Activated CD8-positive, alpha-beta memory T cell treated with anti-CD3 and anti-CD28 coated beads for 1 hour (primary cell): ENCODE measurements at places on chromosomes 3 and 15.

GRCh38 chr3:55531321-55531720, 44.2 kb upstream of the WNT5A start:
- no peak for DNase-seq

GRCh38 chr3:174094669-174095068, 697.1 kb downstream of the NLGN1 start:
- DNase-seq, result no peak

GRCh38 chr3:29582273-29582672, 301.4 kb downstream of the RBMS3 start:
- DNase-seq, result no peak

DNA sequence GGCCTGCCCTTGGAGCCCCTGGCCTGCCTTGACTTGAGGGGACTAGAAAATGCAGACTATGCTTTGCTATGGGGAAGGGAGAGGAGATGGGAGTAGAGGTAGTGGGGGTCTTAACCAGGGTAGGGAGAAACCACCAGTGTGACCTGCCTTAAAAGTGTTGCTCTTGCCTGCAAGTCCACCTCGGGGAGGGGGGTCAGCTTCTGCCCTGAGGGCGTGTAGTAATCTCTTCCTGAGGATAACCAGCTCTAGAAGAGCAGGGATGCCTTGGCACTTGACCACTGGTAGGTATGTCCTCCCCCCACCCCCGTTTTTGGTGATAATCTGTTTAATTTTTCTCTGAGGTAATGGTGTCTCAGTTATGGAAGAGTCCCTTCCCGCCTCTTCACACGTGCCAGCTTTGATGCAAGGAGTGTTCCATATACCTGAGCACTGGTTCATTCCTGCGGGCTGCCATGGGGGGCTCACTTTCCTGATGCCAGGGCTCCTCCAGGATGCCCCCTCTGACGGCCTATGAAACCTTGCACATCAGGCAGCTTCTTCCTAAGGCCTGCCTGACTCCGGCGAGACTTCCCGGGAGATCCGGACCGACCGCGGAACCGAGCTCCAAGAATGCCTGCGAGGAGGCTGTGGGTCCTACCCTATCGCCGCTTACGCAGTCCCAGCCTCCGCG, 780 bp upstream of the P4HTM start:
- no peak for DNase-seq

DNA sequence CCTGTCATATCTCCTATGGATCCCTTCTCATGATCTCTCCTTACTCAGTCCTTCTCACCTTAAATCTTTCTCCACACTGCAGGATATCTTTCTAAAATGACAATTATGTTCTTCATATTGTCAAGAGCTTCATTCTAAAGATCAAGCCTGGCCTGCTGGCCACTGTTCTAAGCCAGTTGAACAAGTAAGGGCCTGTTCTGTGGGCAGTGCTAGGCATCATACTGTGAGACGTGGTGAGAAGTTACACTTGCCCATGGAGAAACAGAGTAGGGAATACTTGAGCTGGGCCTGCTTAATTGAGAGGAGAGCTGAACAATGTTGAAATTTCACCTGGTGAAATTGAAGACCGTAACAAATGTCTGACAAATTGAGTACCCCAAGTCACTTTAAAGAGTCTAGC, 184.1 kb upstream of the RASGRP1 start:
- no peak for DNase-seq

DNA sequence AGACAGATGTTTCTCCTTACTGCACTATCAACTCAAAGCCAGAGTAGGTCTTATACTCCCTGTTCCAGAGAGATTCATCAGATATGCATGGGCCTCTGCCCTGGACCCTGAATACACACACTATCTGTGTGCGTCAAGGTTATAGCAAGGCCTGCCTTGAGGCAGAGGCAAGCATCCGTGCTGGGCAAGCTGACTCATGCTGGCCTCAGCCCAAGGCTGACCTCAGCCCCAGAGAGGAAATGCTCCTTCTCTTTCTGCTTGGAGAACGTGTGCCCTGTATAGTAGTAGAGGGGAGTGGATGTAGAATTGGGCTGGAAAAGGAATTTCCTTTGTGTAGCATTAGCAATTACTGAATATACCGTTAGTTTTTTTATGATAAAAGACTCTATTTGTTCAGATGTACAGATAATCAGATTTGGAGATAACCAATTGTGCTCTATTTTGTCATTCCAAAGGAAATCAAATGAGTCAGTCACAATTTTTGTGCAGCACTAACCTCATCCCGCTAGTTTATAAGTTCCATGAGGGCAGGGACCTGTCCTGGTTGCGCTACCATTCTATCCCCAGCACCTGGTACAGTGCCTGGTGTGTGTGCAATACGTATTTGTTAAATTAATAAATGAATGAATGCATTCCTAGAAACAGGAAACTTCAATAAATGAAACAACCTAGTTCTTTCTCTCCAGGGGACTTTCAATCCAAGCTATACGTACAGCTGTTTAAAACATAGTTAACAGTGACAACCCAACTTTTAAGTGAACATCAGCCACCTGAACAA, 13.3 kb upstream of the PAQR9 start:
- DNase-seq, result no peak

DNA sequence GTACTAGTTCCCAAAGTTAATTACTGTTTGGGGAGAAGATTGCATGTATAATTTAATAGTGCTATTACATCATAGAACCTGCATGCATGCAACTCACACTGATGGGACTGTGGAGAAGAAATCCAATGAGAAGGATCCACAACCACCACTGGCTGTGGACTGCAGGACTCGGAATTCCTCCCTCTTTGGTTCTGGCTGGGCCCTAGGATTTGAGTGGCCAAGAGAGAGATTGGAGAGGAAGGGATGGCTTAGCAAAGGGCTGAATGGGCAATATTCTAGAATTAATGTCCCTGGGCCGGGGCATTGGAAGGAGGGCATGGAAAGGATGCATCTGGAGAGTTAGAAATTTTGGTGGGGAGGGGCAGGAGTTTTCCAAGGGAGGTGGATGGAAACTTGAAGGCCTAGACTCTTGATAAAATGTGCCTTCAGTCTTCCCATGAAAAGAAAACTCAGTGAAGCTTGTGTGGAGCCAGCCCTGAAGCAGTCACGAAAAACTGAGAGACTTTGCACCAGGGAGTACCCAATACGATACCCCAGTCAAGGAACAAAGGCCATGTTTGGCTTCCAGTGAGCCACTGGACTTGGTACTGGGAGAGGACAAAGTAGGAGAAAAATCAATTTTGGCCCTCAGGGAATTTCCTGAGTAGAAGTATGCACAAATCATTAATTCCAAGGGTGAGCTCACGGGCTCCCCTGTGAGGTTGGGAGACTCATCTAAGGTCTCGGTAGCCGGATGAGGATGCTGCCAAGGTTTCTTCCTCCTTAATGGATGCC, 31.4 kb upstream of the TPM1 start:
- DNase-seq, result no peak

GRCh38 chr15:80878867-80879250, 99.7 kb downstream of the CEMIP start:
- no peak for DNase-seq

DNA sequence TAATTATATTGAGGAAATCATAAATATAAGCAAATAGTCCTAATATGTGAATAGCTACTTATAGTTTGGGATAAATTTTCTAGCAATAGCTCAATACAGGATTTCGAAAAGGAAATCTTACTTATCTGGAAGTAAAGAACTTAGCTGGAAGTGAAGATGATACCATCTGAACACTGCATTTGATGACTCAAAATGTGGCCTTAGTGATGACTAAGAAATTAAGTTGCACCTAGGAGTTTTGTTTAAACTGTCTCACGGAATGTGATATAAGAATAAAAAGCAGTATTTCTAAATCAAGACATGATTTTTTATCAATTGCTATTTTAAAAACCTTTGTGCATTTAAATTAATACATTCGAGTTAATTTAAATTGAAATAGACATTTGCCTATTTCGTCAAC, 91.2 kb downstream of the EOMES start:
- DNase-seq, result no peak

DNA sequence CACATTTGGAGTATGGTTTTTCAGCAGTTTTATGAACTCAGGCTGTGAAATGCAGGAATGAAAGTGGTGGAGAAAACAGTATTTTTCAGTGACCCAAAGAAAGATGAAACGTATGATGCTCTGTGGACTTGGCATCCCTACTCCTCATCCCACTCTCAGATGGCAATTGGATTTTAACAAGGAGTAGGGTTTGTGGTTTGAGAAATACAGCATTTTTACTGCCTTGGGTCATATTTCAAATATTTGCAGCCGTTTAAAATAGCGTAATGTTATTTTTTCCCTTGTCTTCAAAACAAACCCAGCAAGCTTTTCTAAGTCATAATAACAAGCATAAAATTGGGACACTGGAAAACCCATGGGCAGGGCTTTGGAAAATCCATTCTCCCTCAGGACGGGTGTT, 117.2 kb upstream of the LRIG1 start:
- DNase-seq, result no peak

DNA sequence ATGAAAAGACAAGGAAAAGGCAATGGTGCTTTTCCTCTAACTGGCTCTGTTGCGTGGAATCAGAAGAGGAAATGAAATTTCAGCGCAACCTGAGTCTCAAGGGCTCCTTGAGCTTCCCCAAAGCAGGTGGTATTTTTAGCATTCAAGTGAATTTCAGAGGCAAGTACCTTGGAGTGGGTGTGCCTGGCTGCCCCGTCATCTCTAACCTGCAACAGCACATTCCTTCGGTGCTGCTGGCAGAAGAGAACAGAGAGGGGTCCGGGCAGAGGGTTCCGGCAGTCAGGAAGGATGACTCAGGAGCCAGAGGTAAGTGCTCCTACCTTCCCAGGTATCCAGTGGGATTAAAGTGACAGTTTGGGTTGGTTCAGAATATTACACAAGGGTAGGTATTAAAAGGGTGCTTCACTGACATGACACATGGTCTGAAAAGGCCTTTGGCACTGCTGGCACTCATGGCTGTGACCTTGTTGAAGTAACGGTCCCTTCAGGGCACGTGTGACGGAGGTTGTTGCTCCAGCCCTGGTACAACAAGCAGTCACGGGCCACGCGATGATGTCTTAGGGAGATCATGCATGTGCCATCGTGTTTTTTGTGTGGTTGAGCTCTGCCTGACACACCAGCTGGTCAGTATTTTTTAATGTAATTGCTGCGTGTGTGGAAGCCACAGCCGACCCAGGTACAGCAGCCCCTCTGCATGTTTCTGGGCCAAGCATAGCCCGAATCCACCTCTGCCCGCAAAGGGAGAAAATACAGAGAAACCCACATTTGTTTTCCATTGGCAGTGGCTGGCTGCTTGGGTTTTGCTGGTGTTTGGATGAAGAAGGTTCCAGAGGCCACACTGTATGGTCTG, 75.7 kb downstream of the LRRK1 start:
- no peak for DNase-seq

DNA sequence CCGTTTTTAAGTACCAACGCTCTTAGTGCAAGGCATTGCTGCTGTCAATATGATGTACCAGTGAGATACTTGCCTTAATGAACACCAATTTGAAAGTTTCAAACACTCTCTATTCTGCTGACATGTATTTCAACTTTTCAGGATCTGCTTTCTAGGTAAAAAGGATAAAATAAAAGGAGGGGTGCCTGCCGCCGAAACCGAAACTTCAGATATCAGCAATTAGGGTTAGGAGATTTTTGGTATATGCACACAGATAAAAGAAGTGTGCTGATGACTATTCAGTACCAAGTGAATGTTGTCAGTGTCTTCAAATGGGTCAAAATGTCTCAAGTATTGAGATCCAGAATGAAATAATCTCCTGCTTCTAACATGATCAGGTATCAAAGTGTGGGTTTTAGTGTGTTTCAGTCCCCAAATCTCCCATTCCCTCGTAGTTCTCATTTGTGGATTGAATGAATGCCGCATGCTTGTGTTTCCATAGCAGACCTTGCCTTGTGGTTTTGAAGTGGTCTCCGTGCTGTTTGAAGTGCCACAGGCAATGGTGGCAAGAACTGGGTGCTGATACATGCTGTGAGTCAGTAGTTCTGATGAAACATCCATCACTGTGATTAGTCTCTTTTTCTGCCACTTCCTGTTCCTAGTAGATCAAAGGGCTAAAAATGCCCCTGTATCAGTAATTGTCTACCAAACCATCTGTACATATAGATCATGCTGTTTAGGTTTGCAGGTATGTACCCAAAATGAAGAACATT, 22.5 kb downstream of the CHST14 start:
- DNase-seq, result no peak

- DNase-seq, result no peak
Measured at GRCh38 chr15:73254598-73254997, 114.2 kb downstream of the HCN4 start.

DNA sequence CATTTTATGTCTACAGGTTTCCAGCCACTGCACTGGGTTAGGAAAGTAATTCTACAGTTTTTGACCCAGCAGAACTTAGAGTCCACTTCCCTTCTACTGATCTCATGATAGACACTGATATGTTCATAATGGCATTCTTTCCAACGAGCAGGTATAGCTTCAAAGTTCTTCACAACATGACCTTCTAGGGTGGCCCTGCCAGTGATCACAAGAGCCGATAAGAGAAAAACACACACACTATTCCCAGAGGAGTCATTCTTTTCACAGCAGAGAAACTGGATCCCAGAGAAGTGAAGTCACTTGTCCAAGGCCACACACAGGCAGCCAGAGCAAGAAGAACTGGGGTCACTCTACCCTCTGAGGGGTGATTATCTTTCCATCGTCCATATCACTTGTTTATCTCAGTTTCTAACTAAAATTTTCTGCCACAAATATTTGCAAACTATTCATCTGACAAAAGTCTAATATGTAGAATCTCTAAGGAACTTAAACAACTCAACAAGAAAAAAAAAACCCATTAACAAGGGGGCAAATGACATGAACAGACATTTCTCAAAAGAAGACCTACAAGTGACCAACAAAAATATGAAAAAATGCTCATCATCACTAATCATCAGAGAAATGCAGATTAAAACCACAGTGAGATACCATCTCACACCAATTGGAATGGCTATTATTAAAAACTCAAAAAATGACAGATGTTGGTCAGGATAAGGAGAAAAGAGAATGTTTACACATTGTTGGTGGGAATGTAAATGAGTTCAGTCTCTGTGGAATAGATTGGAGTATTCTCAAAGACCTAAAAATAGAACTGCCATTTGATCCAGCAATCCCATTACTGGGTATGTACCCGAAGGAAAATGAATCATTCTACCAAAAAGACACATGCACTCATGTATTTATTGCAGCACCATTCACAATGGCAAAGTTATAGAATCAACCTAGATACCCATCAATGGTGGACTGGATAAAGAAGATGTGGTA, 31.5 kb downstream of the SPTSSB start:
- DNase-seq, result no peak

- DNase-seq, result no peak
Measured at GRCh38 chr3:183233966-183234365, 19.1 kb upstream of the B3GNT5 start.

DNA sequence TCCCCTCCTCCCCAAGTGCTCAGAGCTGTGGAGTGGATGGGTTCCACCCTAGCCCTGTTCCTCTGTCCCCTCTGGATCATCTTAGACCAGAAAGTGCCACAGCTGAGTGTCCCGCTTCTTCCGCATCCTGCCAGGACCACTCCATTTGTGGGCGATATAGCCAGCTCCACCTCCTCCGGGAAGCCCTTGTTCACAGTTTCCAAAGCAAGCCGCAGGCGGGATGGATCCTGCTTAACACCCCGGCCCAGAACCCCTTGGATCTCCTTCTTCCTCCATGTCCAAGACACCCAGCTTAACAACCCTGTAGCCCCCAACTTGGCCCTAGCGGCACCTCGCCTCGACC, 490 bp upstream of the ALAS1 start:
- no peak for DNase-seq
